ENCODE measurements at places on chromosomes 16 and 17.

- DNase-seq: no peak
Measured at GRCh38 chr16:88461331-88462269, 8.5 kb downstream of the ZFPM1 start.

GRCh38 chr16:67242138-67242730 is 5.0 kb downstream of the FHOD1 start:
- no peak for DNase-seq

- DNase-seq: no peak
Measured at GRCh38 chr17:6465206-6466003, 21.1 kb downstream of the PIMREG start.

DNA sequence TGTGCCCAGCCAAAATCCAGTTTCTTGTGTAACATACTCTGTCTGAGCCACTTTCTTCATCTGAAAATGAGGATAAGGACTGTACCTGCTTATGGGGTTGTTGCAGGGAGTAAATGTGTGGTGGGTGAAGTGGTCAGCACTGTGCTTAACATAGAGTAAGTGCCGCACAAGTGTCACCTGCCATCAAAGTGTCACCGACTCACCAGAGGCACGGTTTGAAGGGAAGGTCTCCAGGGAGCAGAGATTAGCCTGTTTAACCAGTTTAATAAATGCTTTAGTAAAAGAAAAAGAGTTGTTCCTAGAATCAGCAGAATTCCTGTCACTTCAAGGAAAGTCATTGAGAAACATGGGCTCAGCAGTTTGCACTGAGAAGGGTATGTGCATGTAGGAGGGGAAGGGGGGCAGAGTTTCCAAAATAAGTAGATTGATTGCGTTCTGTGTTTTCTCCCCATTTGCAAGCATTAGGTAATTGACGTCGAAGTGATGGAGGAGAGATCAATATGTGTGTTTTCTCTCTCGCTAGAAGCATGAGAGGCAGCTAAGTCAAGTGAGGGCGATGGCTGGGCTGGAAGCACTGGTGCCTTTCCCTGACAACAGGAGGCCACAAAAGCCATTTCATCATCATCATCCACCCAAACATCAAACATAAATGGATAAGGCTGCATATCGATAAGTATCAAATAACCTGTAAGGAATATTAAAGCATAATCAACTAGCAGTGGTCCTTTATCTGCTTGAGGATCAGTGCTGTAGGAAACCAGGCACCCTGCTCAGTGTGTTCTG is 19.1 kb downstream of the FAM20A start:
- no peak for DNase-seq

DNA sequence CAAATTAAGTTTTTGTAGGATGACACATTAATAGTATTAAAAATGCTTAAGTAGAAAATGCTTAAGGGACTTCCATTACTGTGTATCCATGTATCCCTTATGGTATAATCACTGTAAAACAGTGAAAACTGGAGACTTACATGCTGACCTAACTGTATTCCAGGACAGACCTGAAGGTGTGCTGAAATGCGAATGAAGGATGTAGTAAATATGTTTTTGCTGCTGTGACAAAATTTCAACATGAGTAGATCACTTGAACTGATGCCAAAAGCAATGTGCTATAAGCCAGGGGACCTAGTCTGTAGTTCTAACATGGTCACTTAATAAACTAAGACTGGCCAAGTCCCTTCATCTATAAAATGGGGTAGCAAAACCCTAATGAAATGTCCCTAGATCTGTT is 142.0 kb upstream of the CORO6 start:
- no peak for DNase-seq

- DNase-seq: no peak
Measured at GRCh38 chr17:41976142-41976768, 9.7 kb downstream of the CNP start.

DNA sequence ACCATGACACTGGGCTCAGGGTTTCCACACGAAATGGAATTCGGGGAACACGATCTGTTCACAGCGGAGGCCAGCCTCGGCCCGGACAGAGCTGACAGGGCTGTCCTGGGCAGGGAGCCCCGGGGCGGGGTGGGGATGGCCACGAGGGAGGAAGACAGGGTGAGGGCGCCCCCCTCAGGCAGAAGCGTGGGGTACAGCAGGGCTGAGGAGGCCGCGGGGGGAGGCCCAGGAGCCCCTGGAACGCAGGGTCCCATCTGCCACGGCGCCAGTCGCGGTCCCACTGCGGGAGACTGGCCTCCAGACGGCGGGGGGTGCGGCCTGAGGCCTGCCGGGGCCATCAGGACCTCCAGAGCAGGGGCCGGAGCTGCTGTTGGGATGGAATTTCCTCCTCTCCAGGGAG is 75.9 kb downstream of the LMF1 start:
- DNase-seq: no peak

DNA sequence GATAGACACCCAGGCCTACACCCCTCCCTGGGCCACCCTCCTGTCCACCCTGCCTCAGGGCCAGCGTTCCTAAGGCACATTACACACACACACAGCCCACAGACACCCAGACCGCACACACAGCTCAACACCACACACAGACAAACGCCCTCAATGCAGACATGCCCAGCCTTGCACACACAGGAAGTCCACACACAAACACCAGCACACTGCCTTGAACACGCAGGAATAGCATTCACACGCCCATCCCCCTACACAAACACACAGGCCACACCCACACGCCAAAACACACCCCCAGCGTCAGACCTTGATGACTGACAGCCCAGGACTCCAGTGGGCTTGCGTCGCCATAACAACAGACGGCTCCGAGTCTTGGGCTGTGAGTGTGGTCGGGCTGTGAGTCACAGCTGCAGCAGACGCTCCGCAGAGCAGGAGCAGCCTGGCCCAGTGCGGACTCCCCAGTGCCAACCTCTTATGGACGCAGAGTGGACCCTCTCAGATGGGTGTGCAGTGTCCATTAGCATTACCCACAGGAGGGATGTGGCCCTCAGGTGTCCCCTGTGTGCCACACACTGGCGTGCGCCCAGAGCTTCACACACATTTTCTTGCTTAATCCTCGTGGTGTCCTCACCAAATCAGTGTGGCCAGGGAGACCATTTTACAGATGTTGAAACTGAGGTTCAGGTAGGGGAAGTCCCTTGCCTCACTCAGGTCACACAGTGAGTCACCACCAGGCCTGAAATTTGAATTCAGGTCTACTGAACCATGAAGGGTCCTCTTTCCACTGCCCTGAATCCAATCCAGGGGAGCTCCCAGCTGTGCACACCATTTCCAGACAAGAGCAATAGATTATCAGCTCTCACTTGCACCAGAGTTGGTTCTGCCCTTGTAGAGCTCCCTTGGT is 17.8 kb upstream of the RAI1 start:
- peak; percentile 71 for DNase-seq

- DNase-seq: no peak
Measured at GRCh38 chr17:55433029-55433628, 11.5 kb upstream of the MMD start.

- no peak for DNase-seq
Measured at GRCh38 chr16:69942627-69943170, 8.4 kb upstream of the CLEC18A start.

DNA sequence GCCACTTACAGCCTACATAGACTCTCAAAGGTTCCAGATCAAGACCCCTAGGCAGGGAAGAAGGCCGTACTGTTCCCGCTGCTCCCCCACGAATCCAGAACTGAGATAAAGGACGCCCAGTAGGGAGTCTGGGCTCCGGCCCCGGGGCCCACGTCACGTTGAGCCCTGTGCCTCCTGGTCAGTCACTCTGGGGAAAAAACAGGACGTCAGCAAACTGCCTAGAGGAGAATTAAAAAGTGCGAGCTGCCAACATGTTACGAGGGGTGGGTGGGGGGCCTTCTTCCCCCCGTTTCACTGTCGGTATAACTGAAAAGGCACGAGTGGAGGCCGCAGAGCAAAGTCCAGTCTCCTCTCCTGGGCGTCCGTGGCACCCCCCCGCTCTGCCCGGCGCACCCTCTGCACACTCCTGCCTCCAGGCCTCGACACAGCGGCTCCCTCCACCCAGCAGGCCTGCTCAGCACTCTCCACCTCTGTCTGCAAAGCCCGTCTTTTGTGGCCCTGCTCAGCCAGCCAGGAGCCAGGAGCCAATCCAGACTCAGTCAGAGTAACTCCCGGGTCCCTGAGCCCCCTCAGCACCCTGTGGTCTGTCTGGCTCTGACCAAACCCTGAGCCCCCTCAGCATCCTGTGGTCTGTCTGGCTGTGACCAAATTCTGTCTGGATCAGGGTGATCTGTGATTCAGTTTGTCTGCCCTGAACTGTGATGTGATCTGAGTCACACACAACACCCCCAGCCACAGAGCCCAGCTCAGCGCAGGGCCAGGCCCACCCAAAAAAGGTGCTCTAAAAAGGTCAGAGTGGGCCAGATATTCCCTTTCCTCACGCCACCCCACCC is 6.2 kb downstream of the ITGAE start:
- DNase-seq: peak; percentile 28

- DNase-seq: no peak
Measured at GRCh38 chr17:20241855-20242254, 225.5 kb downstream of the LGALS9B start.

DNA sequence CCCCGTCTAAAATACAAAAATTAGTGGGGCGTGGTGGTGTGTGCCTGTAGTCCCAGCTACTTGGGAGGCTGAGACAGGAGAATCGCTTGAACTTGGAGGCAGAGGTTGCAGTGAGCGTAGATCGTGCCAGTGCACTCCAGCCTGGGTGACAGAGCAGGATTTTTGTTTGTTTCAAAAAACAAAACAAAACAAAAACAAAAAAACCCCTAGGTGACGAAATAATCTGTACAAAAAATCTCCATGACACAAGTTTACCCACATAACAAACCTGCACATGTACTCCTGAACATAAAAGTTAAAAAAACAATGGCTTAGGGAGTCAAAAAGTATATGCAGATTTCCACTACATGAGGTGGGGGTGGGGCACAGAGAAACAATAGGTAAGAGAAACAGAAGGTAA is 140.5 kb upstream of the ASIC2 start:
- DNase-seq: no peak

DNA sequence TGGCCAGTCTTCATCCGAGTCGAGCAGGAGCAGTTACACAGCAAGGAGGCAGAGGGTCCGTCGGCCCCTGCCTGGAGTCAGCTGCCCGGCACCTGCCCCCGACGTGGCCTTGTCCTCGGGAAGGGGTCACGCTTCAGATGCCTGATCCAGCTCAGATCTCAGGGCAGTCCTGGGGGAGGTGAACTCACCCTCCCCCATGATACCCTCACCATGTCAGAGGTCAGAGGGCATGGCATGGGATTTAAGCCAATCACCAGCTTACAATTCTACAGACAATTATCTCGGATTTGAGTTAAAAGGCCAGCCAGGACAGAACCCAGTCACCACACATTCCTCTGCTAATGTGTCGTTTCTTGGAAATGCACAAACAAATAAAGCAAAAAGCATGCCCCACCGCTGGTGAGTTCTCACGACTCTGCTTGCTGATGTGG is 211.3 kb downstream of the FOXL1 start:
- DNase-seq: no peak

- no peak for DNase-seq
Measured at GRCh38 chr17:7586673-7587419, 3.0 kb downstream of the SOX15 start.

DNA sequence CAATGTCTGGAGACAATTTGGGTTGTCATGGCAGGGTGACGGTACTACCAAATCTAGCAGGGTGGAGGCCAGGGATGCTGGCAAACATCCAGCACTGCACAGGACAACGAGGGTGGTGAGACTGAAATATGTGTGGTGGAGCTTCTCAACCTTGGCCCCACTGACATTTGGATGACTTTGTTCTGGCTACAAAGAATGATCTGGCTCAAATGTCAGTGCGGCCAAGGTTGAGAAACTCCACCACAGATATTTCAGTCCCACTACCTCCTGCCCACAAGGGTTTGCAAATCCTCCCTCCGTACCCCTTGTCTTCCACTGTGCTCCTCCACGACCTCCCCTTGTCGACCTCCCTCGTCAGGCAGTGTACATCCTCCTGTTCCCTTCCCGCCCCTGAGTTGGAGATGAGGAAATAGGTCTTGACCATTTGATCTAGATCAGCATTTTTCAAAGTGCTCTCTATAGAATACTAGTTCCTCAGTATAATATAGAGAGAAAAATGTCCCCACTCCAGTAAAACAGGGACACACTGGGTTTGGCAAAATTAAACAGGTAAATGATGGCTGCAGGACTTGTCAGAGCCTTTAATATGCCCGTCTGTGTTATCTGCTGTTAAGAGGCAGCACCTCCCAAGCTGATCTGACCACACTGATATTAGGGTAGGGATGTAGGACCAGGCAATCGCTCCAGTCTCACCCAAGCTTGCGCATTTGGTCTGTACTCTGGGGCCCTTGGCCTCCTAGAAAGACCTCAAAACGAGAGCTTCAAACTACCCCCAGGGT is 6.8 kb downstream of the OSGIN1 start:
- DNase-seq: no peak

DNA sequence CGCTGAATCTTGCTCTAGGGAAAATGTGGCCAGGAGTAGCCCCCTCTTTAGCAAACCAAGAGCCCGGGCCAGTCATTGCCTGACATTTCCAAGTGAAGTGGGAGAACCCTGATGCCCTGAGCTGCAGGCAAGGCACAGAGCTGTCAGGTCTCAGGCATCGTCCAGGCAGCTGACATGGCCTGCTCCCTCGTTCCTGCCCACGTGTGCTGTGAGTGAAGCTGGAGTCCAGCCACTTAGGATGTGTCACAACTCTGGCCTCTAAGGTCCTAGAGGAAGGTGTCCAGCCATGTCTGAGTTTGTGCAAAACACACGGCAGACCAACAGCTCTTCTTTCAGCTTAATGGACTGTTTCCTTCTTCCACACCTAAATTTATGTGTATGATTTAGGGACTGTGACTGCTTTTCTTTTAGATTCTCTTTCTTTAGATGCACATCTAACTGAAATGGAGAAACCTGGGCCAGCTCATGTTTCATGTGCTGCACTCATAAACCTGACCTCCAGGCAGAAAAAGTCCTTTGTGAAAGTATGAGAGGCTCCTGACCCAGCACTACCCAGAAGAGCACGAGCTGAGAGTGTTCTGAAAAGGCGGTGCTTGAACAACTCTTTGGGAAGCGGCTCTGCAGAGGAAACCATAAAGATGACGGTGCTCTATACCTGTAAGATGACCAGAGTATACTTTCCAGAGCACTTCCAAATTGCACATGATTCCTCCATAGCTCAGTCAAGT is 14.8 kb upstream of the LIMD2 start:
- no peak for DNase-seq

- DNase-seq: no peak
Measured at GRCh38 chr16:77290451-77291115, 91.4 kb downstream of the SYCE1L start.

Data from activated CD4-positive, alpha-beta T cell treated with anti-CD3 and anti-CD28 coated beads, Interleukin-2, amount 50 U/mL, for 1 hour (primary cell).